ENCODE measurements at places on chromosomes 7 and 10. TPM values are rescaled to one million over a fixed set of nuclear protein-coding genes. Genes with fewer than 3 reads are reported as not detected.

GRCh38 chr7:131027287-131027773, 293.3 kb upstream of the KLF14 start:
- no peak for DNase-seq

The PIP4K2A gene
- 25.4 TPM for polyA plus RNA-seq

DNA sequence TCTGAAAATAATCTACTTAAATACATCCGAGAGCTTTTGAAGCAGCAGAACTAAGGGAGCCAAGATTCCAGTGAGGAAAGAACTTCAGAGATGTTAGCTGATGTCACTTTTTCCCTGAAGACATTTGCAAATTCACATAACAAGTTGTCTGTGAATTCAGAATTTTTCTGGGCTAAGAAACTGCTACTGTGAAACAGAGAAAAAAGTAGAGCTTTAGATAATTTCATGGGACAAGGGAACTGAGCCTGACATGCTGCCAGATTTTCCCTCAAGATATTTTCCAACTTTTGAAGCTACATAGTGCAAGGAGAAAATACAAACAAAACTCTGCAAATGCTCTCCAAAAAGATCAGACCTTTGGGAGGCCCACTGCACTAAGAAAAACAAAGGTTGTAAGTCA, 484.2 kb downstream of the ANKRD7 start:
- no peak for DNase-seq

GRCh38 chr7:142188154-142188553, 69.7 kb downstream of the PRSS58 start:
- no peak for DNase-seq

The GNG11 gene
- 28.7 TPM for polyA plus RNA-seq

DNA sequence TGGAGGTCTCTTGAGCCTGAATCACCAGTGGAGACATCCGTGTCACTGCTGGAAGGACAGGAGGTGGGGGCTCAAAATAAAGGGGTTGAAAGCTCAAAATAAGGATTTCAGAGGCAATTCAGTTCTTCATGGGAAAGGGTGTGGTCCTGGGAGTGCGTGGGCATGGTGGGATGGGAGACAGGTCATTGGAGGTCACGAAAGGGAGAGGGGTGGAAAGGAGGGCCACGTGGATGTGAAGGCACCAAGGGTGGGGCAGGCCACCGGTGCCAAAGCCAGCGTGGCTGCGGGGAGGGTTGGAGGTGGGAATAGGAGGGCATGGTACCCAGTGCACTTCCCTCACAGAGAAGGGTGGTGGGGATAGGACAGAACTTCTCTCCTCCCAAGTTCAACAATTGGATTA, 59.7 kb downstream of the HTR5A start:
- DNase-seq, result no peak

DNA sequence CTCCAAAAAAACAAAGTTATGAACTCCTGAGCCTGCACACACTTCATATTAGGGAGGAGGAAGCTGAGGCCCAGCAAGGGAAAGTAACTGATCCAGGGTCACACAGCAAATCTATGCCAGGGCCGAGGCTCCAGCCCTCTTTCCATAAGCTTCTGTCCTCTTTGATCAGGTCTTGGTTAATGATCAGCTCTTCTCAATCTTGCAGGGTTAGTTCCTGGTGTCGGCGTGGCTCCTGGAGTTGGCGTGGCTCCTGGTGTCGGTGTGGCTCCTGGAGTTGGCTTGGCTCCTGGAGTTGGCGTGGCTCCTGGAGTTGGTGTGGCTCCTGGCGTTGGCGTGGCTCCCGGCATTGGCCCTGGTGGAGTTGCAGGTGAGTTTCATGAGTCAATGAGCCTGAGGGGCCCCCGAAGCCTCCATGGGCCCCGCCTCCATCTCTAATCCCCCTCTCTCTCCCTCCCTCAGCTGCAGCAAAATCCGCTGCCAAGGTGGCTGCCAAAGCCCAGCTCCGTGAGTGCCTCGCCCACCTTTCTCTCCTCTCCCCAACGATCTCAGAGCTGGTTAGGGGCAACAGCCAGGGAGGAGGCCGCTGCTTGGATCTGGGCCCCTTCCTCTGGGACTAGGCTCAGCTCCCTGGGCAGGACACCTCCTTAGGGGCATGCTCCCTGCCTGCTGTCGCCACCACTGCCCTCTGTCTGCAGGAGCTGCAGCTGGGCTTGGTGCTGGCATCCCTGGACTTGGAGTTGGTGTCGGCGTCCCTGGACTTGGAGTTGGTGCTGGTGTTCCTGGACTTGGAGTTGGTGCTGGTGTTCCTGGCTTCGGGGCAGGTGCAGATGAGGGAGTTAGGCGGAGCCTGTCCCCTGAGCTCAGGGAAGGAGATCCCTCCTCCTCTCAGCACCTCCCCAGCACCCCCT, 23.7 kb upstream of the LIMK1 start:
- DNase-seq, result no peak

- DNase-seq, result no peak
These were observed 45.0 kb downstream of the TMEM106B start for GRCh38 chr7:12256090-12256489.

The SORBS1 gene
- polyA plus RNA-seq, result 37.8 TPM

The TMEM273 gene
- polyA plus RNA-seq, result 3.0 TPM

The NME8 gene
- not detected for polyA plus RNA-seq

- DNase-seq, result no peak
These were observed 64.0 kb downstream of the CACNB2 start for GRCh38 chr10:18204039-18204835.

DNA sequence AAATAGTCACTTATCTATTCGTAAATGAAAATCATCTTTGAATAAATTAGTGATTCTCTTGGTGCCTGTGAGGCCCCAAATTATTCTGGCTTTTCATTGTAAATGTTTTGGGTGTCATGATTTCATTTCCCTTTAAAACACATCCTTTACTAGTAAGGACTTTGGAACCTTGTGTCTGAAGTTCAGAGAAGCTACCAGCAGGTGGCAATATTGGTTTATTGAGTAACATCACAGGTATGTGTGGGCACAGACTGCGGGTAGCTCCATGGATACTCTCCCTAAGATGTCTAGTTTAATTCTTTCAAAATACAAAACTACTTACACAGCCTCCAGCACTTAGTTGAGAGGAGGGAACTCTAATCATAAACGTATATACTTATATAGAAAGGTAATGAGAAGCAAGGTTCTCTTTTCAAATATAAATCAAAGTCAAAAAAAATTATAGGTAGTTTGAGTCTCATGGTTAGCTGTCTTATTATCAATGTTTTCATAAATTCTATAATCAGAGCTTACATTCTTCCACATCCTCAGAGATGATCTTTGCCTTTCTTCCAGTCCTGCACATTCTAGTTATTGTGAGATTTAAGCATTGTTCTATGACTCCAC, 449.6 kb downstream of the GRM8 start:
- no peak for DNase-seq

The MACC1 gene
- 10.9 TPM for polyA plus RNA-seq

DNA sequence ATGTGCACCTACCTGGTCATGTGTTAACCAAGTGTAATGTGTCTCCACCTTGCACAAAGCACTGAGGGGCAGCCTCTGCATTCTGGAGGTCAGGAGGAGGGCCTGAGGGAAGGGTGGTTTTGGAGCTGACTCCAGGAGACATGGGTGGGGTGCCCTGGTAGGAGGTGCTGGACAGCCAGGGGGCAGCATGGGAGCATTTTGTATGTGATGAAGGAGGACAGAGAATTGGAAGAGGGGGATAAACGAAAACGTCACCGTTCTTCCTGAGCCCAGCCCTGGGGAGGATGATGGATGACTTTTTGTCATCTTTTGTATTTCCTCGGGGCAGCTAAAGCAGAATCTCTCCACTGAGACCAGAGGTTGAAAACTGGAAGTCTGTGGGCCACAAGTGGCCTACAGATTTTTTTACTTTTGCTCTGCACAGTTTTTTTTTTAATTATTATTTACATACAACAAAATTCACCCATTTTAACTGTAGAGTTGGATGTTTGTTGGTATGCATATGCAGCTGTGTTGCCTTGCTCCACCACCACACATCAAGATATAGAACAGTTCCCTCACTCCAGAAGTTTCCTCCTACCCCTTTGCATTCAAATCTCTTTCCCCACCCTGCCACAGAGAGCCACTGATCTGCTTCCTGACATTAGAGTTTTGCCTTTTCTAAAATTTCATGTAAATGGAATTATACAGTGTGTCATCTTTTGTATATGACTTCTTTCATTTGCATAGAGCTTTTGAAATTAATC, 242.5 kb downstream of the VTI1A start:
- DNase-seq, result no peak

- DNase-seq, result no peak
These were observed 56.8 kb upstream of the LANCL2 start for GRCh38 chr7:55308186-55308929.

DNA sequence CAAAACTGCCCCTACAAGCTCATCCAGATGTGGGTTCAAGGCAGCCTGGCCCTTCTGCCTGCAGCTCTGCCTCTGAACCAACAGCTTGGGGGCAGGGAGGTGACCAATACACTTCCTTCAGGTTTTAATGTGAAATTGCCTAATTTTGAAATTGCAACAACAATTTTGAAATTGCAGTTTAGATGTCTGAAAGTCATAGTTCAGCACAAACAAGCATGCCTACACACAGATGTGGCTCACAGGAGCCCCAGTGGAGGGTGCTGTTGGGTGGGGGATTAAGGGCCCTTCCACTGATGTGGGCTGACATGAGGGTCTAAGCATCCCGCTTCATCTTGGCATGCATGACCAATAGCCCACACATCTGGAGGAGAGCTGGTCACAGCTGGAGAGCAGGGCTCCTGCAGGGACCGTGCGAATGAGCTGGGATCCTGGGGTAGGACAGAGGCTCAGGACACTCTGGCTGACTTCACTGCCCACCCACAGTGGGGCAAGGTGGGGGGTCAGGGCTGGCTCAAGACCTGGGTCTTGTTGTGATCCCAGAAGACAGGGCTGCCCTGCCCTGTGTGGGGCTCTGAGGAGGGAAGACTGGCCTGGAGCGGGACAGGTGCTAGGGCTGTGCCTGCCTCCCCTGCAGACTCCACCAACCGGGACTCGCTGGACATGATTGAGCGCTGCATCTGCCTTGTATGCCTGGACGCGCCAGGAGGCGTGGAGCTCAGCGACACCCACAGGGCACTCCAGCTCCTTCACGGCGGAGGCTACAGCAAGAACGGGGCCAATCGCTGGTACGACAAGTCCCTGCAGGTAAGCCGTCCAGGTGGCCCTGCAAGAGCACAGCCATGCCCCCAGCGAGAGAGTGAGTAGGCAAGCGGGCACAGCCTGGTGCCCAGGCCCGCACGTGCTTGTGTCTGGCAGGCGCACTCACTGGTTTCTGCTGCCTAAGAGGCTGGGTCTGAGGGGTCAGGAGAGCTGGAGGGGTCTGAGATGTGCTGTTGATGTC, 32.3 kb downstream of the CHAT start:
- no peak for DNase-seq

- no peak for DNase-seq
These were observed 79.2 kb upstream of the INSIG1 start for GRCh38 chr7:155218276-155219153.

The SLIT1 gene
- polyA plus RNA-seq, result 5.8 TPM

The WEE2 gene
- 0.10 TPM for polyA plus RNA-seq

The CTTNBP2 gene
- 34.1 TPM for polyA plus RNA-seq

- DNase-seq, result no peak
These were observed 12.1 kb upstream of the MCU start for GRCh38 chr10:72679838-72680241.

GRCh38 chr7:134234216-134234615, 82.5 kb downstream of the SLC35B4 start:
- DNase-seq, result no peak

DNA sequence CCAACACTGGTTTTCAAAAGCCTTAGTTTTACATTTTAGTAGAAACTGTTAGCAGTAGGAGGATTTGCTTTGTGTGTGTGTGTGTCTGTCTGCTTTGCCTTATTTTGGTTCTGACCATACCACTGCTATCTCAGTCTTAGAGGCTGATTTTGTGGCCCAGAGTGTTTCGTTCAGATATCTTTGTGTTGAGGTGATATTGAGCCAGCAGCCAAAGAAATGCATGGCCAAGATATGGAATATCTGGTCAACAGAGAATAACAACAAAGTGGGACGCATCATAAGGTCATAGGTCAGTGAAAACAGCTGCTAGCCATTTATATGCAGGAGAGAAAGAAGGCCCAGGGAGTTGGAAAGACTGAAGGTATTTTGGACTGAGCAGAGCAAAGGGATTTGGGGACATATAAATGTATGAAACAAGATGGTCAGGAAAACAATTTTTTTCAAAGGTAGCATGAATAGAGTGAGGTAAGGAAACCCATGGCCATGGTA, 47.7 kb downstream of the KIAA1217 start:
- no peak for DNase-seq

DNA sequence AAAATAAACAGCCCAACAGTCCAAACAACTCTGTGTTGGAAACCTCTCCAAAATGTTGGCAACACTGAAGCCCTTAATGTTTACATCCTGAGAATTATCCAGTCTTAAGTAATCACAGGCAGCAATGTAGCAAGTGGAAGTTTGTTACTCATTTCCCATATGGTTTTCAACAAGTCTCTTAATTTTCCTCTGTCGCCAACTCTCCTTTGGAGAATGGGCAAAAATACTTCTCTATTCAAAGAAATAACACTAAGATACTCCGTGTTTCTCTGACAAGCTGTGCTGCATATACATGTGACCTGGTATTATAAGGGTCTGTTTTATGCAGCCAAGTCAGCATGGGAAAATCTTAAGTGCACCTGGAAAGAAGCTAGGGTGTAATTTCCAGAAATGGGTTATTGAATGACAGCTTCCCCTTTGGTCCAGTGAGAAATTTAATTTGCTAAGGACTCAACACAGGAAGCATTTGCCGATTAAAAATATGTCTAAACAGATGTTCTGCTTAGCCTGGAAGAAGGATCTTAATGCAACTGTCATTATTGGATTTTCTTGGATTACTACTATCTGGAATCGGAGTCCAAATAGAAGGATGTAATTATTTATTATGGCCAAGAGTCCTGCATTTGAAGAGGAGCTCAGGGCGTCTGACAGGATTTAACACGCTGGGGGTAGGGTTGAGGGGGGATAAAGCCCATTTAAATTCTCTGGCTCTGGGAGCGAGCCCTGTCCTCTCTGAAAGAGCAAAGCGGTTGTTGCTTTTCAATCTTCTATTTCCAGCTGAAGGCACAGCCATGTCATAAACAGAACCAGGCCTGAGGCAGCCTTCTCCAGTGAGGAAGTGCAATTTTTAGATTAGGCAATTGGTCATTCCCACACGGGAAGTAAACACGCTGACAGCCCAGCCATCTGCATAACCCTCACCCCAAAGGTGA, 73.1 kb downstream of the TLL2 start:
- no peak for DNase-seq

The PDCD4 gene
- 202 TPM for polyA plus RNA-seq

The FAM25A gene
- polyA plus RNA-seq, result not detected

The COL26A1 gene
- 36.3 TPM for polyA plus RNA-seq

DNA sequence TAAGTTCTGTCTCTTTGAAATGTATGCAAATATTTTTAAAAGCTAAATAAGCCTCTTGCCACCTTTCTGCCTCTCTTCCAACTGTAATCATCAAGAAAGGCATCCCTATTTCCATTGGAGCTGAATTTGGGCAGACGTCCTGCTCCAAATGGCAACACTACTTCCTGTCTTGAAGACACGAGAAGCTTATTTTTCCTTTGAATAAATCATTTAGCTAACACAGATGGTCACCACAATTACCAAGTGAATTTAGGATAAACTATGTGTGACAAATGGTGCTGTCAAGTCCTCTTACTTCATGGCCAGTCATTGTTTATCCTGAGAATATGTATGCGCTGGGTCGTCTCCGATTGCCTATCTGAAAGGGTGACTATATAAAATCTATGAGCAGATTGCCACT, 268.0 kb downstream of the ANKRD7 start:
- DNase-seq, result no peak

GRCh38 chr7:108097703-108098102, 32.5 kb downstream of the LAMB4 start:
- DNase-seq, result no peak
